ENCODE measurements at places on chromosomes 6 and 20. TPM values are rescaled to one million over a fixed set of nuclear protein-coding genes. Genes with fewer than 3 reads are reported as not detected.

Gene TREM1
- total RNA-seq, result 0.57 TPM

Gene IL20RA
- not detected for total RNA-seq

Gene PNPLA1
- not detected for total RNA-seq

Gene TDP2
- total RNA-seq, result 20.4 TPM

Gene TNNC2
- 1,390 TPM for total RNA-seq

Gene GLP1R
- total RNA-seq, result not detected

Gene CCN6
- total RNA-seq, result not detected

Gene TINAG
- total RNA-seq, result 0.27 TPM

Gene SLC22A3
- total RNA-seq, result 60.1 TPM

Gene VWA7
- total RNA-seq, result 7.2 TPM

Gene ZNFX1
- total RNA-seq, result 24.2 TPM

Gene TCF15
- 6.9 TPM for total RNA-seq

DNA sequence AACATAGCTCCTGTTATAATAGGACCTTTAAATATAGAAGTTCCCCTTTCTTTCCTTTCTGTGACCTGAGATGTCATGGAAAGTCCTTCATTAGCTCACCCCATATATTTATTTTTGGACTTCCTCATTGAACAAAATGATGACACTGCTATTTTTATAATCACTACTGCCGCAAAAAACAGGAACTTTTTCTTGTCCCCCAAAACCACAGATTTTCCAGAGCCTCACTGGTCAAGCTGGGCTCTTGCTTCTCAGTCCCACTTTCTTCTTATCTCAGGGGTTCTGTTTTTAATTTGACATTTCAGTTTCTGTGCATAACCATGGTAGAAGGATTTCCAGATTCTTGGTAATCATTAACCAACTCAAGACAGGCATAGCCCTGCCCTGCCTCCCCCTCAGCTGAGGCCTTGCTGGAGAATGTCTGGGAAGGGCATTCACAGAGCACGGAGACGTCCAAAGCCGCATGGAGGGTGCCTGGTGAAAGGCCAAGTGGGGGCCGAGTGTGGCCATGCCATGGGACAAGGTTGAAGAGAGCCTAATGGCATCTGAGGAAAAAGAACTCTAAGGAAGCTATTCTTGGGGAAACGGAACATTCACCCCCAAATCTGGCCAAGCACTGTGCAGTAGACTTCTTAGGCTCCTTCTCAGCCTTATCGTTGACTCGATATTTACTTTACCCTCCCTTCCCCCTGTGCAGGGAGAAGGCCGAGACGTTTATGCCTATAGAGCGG is 73.7 kb downstream of the EDN1 start:
- H3K27ac ChIP-seq, result no peak overlapping the region
- no peaks in the 10 kb centered on the region for H3K36me3 ChIP-seq
- DNase-seq, result no peak
- H3K27me3 ChIP-seq, result no peaks in the 10 kb centered on the region

DNA sequence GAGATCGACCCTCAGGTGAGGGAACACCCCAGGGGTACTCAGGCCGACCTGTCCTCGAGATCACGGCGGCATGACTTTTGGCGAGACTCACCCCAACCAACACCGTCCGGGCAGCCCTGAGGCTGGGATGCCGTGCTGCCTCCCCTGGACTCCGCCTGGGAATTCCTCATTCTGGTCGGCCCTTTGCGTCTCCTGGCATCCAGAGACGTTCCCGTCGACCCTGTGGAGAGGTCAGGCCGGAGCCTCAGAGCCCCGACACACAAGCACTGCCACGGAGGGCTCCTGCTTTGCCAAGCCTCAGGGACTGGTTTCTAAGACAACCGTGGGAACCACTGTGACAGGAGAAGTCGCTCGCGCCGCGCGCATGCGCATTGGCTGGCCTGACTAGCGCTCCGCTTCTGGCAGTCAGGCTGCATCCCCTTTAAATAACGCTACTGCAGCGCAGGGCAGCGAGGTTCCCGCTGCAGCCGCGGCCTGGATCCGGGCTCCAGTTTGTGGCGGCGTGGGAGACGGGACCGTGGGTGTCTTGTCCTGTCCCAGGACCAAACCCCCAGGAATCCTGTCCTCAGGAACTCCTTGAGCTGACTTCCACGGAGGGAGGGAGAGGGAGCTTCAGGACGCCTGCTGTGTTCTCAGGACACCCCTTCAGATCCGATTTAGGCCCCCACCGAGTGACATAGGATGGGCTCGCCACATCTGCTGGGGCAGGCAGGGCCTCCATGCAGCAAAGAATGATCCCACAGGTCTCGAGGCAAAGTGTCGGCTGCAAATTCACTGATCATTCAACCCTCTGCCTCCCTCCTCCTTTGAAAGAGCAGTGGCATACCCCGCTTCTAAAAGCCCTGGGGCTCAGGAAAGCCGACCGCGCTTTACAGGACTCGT is 163.2 kb upstream of the ZNF337 start:
- peak overlapping the region; percentile 63 for H3K4me3 ChIP-seq
- peak; percentile 78 for DNase-seq
- no peaks in the 10 kb centered on the region for H3K36me3 ChIP-seq
- H3K27ac ChIP-seq, result no peak overlapping the region
- peaks cover 5% of the 10 kb centered on the region for H3K4me1 ChIP-seq

DNA sequence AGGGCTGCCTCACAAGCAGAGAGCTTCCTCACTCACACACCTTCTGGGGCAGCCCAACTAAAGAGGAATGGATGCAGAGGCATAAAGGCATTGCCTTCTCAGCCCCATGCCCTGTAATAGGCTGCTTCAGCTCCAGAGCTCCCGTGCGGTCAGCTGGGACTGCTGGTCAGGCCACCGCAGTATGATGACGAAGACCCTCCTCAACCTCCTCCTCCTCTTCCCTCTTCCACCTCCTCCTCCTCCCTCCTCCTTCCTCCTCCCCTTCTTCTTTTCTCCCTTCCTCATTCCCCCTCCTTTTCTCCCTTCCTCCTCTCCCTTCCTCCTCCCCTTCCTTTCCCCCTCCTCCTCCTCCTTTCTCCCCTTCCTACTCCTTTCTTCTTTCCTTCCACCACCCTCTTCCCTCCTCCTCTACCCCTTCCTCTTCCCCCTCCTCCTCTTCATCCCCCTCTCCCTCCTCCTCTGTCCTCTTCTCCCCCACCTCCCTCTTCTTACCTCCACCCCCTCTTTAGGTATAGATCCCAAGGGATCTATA is 465.3 kb upstream of the CDH4 start:
- H3K4me3 ChIP-seq, result no peak overlapping the region
- no peak overlapping the region for H3K27ac ChIP-seq
- DNase-seq, result no peak
- H3K27me3 ChIP-seq, result no peaks in the 10 kb centered on the region
- H3K4me1 ChIP-seq, result no peaks in the 10 kb centered on the region
- H3K36me3 ChIP-seq, result no peaks in the 10 kb centered on the region

- peak; percentile 48 for DNase-seq
- no peaks in the 10 kb centered on the region for H3K36me3 ChIP-seq
- H3K4me1 ChIP-seq, result peaks cover 4% of the 10 kb centered on the region
- peak overlapping the region; percentile 71 for H3K27ac ChIP-seq
- peak overlapping the region; percentile 86 for H3K4me3 ChIP-seq
These were observed 59.2 kb upstream of the PRSS16 start for GRCh38 chr6:27188061-27188884.

GRCh38 chr20:1509237-1509636 is 18.0 kb upstream of the SIRPB2 start:
- no peak overlapping the region for H3K4me3 ChIP-seq
- no peaks in the 10 kb centered on the region for H3K4me1 ChIP-seq
- DNase-seq, result no peak
- no peaks in the 10 kb centered on the region for H3K27me3 ChIP-seq
- H3K27ac ChIP-seq, result no peak overlapping the region
- no peaks in the 10 kb centered on the region for H3K36me3 ChIP-seq

GRCh38 chr6:113121571-113121970 is 735.6 kb upstream of the MARCKS start:
- H3K4me1 ChIP-seq, result no peaks in the 10 kb centered on the region
- H3K36me3 ChIP-seq, result no peaks in the 10 kb centered on the region
- no peak overlapping the region for H3K27ac ChIP-seq
- H3K4me3 ChIP-seq, result no peak overlapping the region

DNA sequence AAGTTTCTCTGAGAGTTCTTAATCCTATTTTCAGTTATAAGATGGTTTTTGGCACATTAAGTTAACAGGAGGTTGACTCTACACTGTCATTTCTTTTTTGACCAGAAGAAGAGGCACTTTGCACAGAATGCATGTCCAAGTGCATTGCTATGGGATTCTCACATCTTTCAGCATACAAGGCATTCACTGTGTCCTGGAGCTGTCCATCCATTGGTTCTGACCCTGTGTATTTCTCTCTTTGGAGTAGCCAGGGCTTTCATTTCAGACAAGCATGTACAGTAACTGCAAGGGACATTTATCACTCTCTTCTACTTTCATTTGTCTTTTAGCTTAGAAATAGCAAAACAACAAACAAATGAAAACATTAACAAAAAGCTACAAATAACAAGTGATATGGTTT is 275.1 kb upstream of the IMPG1 start:
- H3K27ac ChIP-seq, result no peak overlapping the region
- no peak overlapping the region for H3K4me3 ChIP-seq
- H3K27me3 ChIP-seq, result no peaks in the 10 kb centered on the region
- no peak for DNase-seq
- no peaks in the 10 kb centered on the region for H3K36me3 ChIP-seq

- no peaks in the 10 kb centered on the region for H3K27me3 ChIP-seq
- no peak overlapping the region for H3K4me3 ChIP-seq
- H3K4me1 ChIP-seq, result no peaks in the 10 kb centered on the region
- DNase-seq, result no peak
- H3K36me3 ChIP-seq, result peaks cover 31% of the 10 kb centered on the region
These were observed 23.8 kb downstream of the SIM1 start for GRCh38 chr6:100440935-100441334.

DNA sequence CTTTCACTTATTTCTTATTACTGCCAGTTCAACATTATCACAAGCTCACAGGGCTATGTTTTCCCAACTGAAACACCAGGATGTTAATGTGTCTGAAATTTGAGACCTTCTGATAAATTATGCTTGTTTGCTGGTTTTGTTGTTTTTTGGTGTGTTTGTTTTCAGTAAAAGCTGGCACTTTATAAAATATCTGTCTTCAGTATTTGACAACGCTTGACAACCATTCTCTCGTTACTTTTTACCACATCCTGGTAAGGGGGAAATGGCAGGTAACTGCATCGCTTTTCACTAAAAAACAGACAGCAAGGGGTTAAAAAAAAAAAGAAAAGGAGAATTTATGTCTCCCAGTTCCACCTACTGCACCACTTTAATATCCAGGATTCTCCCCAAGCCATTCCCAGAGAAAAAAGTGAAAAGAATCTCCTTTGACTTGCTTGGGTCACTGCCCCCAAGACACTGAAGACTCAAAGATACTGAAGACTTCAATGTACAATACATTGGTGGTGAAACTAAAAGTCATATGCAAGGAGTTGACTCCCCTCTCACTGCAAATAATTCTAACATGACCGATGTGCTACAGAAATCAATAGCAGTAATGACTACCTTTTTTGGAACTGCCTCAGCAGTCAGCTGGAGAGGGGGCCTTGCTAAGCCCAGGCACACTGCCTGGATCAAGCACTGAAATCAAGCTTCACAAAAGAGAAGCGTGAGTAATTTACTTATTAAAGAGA is 88.9 kb downstream of the HIVEP2 start:
- no peaks in the 10 kb centered on the region for H3K36me3 ChIP-seq
- peaks cover 56% of the 10 kb centered on the region for H3K4me1 ChIP-seq
- no peaks in the 10 kb centered on the region for H3K27me3 ChIP-seq
- no peak overlapping the region for H3K4me3 ChIP-seq
- no peak for DNase-seq

- no peak overlapping the region for H3K27ac ChIP-seq
- DNase-seq, result peak; percentile 83
- peak overlapping the region; percentile 38 for H3K4me3 ChIP-seq
- H3K27me3 ChIP-seq, result no peaks in the 10 kb centered on the region
- peaks cover 10% of the 10 kb centered on the region for H3K36me3 ChIP-seq
- peaks cover 5% of the 10 kb centered on the region for H3K4me1 ChIP-seq
These were observed 207.1 kb downstream of the PREX1 start for GRCh38 chr20:48620507-48621375.

DNA sequence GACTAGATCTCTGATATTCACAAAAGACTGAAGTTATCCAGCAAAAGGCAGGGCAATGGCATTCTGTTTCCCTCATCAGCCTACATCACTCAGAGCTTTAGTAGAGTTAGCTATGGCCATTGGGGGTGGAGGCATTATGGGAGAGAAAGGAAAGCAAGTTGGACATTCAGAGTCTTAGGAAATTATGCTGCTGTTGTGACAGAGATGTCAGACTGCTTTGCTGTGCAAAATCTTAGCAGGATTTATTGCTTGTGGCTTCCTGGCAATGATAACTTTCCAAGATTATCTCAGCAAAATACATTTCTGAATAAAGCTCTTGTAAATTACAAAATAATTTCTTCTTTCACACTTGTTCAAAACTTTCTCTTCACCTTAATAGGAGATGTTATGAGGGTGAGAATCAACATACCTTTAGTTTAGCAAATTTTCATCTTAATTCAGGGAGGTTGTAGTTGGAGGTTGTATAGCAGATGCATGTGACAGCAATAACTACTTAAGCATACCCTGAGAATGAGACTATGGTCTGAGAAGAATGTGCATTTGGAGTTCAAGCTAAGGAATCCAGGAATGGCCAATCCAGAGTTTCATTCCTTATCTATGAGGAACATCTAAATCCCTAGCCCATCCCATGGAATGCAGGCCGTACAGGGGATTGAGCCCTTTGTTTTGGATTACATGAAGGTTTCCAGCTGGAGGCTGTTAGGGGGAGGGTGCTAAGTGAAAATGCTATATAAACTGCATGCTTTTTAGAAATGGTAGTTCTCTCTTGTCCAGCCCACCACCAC is 179.8 kb downstream of the HAO1 start:
- no peak for DNase-seq
- no peak overlapping the region for H3K4me3 ChIP-seq
- H3K27ac ChIP-seq, result no peak overlapping the region
- no peaks in the 10 kb centered on the region for H3K4me1 ChIP-seq

DNA sequence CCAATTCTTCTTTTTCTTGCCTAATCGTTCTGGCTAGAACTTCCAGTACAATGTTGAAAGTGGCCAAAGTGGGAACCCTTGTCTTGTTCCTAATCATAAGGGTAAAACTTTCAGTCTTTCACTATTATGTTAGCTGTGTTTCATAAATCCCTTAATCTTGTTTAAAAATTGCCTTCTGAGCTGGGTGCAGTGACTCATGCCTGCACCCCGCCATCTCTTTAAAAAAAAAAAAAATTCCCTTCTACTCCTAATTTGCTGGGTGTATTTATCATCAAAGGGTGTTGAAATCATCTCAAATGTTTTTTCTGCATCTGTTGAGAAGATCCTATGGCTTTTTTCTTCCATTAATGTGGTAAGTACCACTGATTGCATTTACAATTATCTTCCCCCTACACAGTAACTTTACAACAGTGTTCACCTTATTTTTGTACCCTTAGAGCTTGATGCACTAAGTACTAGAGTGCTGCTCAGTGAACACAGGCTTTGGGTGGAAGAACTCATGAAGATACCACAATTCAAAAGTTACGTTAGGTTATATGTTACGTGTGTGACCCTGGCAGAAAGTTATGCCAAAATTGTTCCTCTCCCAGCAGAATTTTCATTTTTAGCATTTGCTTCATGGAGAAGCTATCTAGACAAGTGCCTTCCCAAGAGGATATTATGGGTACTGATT is 9.7 kb downstream of the SNRPB start:
- no peak for DNase-seq
- no peaks in the 10 kb centered on the region for H3K27me3 ChIP-seq
- H3K4me3 ChIP-seq, result no peak overlapping the region
- H3K4me1 ChIP-seq, result no peaks in the 10 kb centered on the region

Data from psoas muscle (tissue), 8 donors.